ENCODE measurements at places on chromosomes 13 and 19.
A peak's percentile ranks its signal among the peaks of the same experiment; 100 is the strongest.

DNA sequence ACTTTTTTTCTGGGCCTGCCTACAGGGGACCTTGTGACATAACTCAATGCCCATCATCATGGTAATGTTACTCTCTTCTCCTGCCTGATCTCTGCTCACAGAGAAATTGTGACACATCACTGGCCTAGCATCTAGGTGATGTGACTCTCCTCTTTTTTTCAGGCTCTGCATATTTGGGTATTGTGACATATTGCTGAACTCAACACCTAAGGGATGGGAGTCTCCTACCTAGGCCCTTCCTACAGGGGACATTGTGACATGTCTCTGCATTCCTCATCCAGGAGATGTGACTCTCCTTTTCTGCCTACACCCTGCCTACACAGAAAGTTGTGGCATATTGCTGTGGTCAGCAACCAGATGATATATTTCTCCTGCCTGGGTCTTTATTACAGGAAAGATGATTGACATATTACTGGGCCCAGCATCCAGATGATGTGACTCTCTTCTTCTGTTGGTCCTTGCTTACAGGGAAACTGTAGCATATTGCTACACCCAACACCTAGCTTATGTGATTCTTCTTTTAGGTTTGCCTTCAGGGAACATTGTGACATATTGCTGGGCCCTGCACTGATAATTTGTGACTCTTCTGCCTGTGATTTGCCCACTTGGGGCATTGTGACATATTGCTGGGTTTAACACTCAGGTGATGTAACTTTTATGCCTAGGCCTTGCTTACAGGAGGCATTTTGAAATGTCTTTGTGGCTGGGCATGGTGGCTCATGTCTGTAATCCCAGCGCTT is 21.0 kb upstream of the ZNF254 start:
- no peak for DNase-seq

- no peak for DNase-seq
Measured at GRCh38 chr19:3284759-3285646, 60.5 kb downstream of the CELF5 start.

- DNase-seq: no peak
Measured at GRCh38 chr19:1901940-1902404, 3.2 kb upstream of the ADAT3 start.

- no peak for DNase-seq
Measured at GRCh38 chr13:113652404-113653263, 5.4 kb downstream of the ATP4B start.

GRCh38 chr19:50359328-50359818 is 6.1 kb downstream of the NAPSA start:
- DNase-seq: no peak

DNA sequence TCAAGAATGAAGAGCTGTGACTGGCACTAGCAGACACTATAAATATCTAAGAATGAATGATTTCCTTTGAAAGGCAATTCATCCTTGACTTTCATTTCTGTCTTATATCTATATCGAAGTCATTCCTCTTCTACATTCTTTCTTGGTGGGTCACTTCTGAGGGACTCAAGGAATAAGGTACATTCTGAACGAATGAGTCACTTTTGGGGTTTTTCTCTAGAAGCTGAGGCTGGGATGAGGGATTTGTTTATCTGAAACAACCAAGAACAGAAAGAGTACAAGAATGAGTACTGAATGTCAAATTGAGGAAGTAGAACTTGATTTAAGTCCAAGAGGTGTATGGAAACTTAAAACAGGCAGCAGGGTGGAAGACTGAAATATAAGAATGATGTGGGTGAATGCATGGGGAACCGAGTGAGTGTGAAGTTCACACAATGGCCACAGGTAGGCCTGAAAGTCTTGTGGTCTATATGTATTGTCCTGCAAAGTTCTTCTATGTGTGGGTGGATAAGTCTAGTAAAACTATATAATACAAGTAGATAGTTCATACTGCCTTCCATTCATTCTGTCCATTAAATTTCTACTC is 343.9 kb downstream of the OXGR1 start:
- DNase-seq: peak; percentile 71

- DNase-seq: no peak
Measured at GRCh38 chr19:57249329-57249728, 8.9 kb downstream of the ZNF805 start.

DNA sequence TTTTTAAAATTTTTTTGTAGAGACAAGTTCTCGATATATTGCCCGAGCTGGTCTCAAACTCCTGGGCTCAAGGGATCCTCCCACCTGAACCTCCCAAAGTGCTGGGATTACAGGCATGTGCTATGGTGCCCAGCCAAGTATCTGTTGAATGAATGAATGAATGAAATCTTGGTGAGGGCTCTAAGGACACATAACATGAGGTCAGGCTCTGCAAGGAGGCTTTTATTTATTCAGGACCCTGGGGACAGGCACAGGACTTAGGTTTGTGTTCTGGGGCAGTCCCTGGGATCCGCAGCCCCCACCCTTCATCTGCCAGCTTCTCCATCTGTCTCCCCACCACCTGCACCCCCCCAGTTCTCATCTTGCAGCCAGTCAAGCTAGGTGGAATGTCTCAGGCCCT is 4.6 kb downstream of the PTGIR start:
- DNase-seq: no peak

DNA sequence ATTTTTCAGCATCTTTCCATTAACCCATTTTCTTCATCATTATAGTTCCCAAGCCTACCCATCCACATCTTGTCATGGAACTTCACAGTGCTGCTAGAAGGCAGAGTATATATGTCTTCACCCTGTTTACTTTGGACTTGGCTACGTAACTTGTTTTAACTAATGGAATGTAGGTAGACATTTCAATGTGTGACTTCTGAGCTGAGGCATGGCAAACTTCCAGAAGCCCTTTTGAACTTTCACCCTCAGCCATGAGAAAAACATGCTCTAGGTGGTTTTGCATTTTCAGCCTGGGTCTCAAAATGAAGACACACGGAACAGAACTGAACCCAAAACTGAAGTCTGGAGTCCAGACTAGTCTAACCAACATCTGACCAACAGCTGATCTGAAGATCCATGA is 3.2 kb downstream of the TEX30 start:
- no peak for DNase-seq

GRCh38 chr19:49272204-49272603 is 52.8 kb downstream of the SLC6A16 start:
- DNase-seq: peak; percentile 31

- no peak for DNase-seq
Measured at GRCh38 chr19:34282611-34283519, 28.5 kb downstream of the GARRE1 start.

DNA sequence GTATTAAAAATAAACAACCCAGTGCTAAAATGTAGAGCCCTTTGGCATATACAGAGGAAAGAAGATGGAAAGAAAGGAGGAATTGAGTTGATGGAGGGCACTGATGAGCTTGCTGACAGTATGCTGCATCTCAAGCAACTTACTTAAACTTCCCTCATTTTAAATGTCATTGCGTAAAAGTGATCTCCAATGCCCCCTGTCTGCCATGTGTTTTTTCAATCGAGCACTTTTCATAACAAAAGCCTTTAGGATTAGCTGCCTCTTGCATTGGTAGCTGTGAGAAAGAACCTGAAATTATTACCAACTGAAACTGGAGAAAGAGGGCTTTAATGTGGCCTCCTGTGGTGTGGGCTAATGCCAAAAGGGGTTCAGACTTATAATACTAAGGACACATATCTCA is 541.6 kb downstream of the SUCLA2 start:
- no peak for DNase-seq

- DNase-seq: no peak
Measured at GRCh38 chr19:38057959-38058690, 151.1 kb downstream of the SIPA1L3 start.

DNA sequence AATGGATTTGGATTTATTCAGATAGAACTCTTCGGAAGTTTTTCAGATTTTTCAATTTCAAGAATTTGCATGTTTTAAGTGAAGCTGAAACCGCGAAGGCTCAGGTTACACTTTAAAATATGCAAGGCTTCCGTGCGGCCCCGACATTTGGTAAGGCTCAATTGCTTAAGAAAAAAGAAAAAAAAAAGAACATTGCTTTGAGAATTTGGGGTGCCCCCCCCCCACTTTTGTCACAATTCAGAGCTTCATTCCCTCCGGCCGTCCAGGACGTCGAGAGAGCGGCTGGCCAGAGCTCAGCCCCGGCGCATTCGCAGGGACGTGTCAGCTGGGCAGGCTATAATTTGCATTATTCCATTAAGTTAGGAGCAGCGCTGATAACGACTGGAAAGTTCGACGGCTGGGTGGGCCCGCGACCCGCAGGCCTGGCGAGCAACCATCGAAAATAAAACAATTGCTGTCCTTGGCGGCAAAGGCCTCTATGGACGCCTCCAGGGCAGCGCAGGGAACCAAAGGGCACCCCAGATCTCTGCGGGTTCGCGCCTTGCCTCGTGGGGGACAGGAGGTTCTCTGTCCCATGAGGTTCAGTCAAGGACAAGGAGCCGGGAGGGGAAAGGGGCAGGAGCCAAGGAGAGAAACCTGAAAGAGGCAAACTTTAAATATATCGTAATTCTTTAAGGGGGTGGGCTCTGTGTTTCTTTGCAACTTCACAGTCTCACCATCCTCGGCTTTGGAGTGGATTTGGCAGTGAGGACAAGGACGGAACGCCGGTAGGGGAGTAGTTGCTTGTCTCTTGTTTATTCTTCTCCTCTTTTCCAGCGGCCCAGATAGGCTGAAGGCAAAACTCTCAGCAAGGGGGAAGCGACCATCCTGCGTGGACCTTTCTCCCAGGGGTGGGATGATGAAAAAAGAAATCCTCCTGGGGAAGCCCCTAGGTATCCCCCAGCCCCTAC is 7.0 kb downstream of the SOX21 start:
- no peak for DNase-seq

GRCh38 chr19:40365613-40366401 is 17.3 kb downstream of the PLD3 start:
- peak; percentile 16 for DNase-seq
